GM12892 (cell line): ENCODE measurements at places on chromosomes 5 and 9.
A peak's percentile ranks its signal among the peaks of the same experiment; 100 is the strongest.

GRCh38 chr9:13213337-13213736 lies 66.2 kb downstream of the MPDZ start:
- DNase-seq, result no peak

- no peak for DNase-seq
Observed at GRCh38 chr5:58800861-58801540, 218.1 kb downstream of the RAB3C start.

DNA sequence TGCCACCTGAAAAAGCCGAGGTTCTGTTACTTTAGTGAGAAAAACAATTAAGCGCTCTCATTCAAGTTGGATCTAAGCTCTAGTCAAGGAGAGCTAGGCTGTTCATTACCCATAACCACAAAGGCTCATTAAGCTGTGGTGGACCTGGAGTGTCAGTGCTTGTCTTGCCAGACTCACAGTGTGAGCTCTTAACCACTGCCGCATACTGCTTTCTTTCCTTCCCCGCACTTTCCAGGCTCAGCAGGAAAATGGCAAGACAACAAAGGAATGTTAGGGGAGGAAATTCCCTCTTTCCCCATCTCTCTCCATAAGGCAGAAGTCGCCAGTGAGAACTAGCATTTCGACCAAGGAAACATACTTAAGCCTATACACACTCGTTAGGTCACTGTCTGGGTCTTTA lies 467.3 kb downstream of the ENC1 start:
- no peak for DNase-seq

GRCh38 chr9:110812886-110813285 lies 144.3 kb downstream of the MUSK start:
- no peak for DNase-seq

DNA sequence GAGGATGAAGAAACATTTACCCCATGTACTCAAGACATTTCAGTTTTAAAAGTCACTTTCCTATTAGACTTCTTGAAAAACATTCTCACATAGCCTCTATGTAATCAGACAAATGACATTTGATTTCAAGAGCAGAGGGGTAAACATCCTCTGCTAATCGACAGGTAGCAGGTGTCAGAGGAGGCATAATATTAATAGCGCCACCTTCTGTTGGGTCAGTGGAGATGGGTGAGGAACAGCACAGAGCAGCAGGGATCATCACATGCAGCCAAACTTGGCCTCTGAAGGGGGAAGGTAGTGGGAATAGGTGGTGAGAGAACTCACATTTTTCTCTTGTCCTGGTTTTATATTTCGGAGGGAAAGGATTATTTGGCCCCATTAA lies 3.3 kb upstream of the LSM11 start:
- peak; percentile 26 for DNase-seq

DNA sequence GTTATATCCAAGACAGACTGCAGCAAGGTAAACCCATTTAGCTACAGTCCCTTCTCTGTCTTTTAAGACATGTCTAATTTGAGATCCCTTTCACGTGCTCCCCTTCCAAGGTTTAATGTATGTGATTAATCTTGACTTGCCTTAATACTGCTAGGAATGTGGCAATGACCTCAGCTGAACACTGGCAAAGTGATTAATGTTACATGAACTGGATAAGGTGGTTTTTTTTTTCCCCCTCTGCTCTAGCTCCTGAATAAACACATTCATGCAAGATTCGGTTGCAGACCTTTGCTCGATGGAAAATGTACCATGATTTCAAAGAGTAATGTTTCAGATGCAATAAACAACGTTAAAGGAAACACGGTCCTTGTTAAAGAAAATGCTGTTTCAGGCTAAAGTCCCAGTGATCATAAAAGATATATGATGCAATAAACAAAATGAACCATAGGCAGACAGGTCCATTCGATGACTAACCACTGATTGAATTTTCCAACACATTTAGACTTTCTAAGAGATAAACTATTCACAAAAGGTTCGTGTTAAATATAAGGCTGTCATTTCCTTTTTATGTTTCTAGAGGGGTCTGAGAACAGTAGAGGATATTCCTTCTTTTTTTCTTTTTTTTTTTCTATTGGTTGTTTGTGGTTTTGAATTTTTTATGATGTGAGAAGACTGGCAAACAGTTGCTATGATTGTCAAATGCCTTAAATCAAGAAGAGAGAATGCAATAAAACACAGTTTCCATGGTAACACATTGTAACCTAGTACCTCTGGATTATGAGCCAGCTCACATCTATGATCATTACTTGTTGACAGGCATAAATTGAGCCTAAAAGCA lies 44.7 kb upstream of the ZNF608 start:
- no peak for DNase-seq

- no peak for DNase-seq
Observed at GRCh38 chr5:14977058-14977685, 105.6 kb upstream of the ANKH start.
